Sigmoid colon (tissue), 7 donors: ENCODE measurements at places on chromosomes 13 and 19. TPM values are rescaled to one million over a fixed set of nuclear protein-coding genes. Genes with fewer than 3 reads are reported as not detected.

LILRA6 gene
- 2.3 TPM for polyA plus RNA-seq

- no peaks in the 10 kb centered on the region for H3K27me3 ChIP-seq
- H3K4me1 ChIP-seq: peaks cover 26% of the 10 kb centered on the region
- DNase-seq: no peak
- H3K27ac ChIP-seq: peak overlapping the region; percentile 80
Measured at GRCh38 chr13:27353166-27353583, 71.2 kb upstream of the GTF3A start.

GRCh38 chr13:46648166-46648607, 95.2 kb downstream of the LRCH1 start:
- H3K4me1 ChIP-seq: no peaks in the 10 kb centered on the region
- H3K27me3 ChIP-seq: no peaks in the 10 kb centered on the region
- DNase-seq: peak; percentile 41
- H3K36me3 ChIP-seq: no peaks in the 10 kb centered on the region

- no peaks in the 10 kb centered on the region for H3K36me3 ChIP-seq
- no peak for DNase-seq
- peak overlapping the region; percentile 59 for H3K4me3 ChIP-seq
Measured at GRCh38 chr19:39030854-39031367, 1.4 kb downstream of the FBXO27 start.

DNA sequence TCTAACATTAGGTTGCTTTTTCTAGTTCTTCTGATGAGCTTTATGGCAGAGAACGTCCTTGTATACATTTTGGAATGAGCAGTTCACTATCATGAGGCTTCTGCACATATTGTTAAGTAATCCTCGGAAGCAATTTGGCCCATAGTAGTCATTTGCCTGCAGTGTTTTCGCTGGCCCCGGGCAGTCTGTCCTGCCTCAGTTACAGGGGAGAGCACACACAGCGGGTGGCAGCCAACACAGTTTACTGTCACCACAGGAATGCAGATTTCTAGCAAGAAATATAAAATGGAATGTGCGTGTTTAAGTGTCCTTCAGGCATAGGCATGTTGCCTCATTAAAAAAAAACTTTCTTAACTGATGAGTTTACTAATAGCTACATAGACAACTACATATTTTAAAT, 71.5 kb upstream of the GJB6 start:
- H3K4me3 ChIP-seq: no peak overlapping the region
- H3K4me1 ChIP-seq: no peaks in the 10 kb centered on the region

GRCh38 chr13:20512042-20512683, 13.5 kb downstream of the CRYL1 start:
- H3K27me3 ChIP-seq: no peaks in the 10 kb centered on the region
- no peak for DNase-seq
- no peaks in the 10 kb centered on the region for H3K4me1 ChIP-seq
- H3K36me3 ChIP-seq: peaks cover 8% of the 10 kb centered on the region
- no peak overlapping the region for H3K27ac ChIP-seq

- no peaks in the 10 kb centered on the region for H3K36me3 ChIP-seq
- H3K4me3 ChIP-seq: peak overlapping the region; percentile 75
- peaks cover 58% of the 10 kb centered on the region for H3K4me1 ChIP-seq
- no peaks in the 10 kb centered on the region for H3K27me3 ChIP-seq
Measured at GRCh38 chr13:114315074-114315785, 927 bp downstream of the CHAMP1 start.

SPRED3 gene
- 0.47 TPM for polyA plus RNA-seq

DNA sequence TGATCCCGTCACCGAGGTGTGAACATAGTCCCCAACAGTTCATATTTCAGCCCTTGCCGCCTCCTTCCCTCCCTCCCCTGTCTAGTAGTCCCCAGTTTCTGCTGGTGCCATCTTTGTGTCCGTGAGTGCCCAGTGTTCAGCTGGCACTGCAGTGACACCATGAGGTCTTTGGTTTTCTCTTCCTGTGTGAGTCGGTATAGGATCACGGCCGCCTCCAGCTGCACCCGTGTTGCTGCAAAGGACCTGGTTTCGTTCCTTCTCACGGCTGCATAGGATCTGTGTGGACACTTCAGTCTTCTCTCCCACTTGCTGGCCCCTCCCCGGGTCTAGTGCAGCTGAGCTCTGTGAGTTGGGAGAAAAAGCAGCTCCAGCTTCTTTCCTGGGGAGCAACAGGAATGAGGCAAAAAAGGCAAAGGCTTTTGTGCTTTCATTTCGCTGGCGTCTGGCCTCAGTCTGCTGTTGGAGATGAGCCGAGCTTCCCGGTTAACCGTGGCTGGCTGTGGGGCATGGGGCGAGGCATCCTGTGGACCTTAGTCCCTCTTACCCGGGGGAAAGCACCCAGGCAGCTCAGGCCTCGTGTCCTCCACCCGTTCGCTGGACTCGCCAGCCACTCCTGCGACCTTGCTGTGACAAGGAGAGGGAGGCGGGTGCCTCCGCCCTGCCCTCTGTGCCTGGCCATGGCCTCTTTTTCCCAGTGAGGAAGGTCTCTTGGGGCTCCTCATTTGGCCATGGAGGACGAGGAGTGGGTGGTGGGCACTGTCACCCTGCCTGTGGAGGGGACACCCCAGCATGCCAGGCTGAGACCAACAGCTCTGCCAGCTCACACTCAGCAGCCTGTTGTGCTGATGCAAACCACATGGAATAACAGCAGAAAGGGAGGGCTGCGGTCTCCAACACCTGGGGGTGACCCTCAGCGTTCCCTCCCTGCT, 196.5 kb downstream of the TEX29 start:
- H3K36me3 ChIP-seq: no peaks in the 10 kb centered on the region
- no peak for DNase-seq
- no peak overlapping the region for H3K27ac ChIP-seq
- H3K27me3 ChIP-seq: peaks cover 11% of the 10 kb centered on the region
- H3K4me1 ChIP-seq: no peaks in the 10 kb centered on the region
- no peak overlapping the region for H3K4me3 ChIP-seq
